NK-92 treated with Interleukin-12 subunit alpha and Interleukin-12 subunit beta, amount 100 ng/mL, for 24 hours (cell line): ENCODE measurements at places on chromosomes 2 and 18.
A peak's percentile ranks its signal among the peaks of the same experiment; 100 is the strongest.

GRCh38 chr2:149315461-149315860 lies 14.9 kb upstream of the LYPD6 start:
- no peak for DNase-seq

DNA sequence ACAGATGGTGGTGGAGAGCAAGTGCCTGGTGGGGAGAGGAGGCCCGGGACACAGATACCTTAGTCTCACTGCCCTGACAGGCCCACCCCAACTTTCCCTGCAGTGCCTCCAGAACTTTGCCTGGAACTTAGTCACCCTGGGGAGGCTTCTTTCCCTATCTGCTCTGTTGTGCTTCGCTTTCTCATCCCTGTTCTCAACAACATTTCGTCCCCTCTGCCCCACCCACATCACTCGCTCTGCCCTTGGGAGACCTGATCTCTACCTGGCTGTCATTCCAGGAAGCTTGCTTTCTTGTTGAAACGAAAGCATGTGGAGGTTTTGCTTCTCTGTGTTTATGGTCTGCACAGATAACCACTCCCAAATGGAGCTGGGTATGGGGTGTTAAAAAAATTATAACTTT lies 93.8 kb downstream of the PRKCE start:
- no peak for DNase-seq

- no peak for DNase-seq
Measured at GRCh38 chr18:33697498-33697897, 119.5 kb downstream of the ASXL3 start.

DNA sequence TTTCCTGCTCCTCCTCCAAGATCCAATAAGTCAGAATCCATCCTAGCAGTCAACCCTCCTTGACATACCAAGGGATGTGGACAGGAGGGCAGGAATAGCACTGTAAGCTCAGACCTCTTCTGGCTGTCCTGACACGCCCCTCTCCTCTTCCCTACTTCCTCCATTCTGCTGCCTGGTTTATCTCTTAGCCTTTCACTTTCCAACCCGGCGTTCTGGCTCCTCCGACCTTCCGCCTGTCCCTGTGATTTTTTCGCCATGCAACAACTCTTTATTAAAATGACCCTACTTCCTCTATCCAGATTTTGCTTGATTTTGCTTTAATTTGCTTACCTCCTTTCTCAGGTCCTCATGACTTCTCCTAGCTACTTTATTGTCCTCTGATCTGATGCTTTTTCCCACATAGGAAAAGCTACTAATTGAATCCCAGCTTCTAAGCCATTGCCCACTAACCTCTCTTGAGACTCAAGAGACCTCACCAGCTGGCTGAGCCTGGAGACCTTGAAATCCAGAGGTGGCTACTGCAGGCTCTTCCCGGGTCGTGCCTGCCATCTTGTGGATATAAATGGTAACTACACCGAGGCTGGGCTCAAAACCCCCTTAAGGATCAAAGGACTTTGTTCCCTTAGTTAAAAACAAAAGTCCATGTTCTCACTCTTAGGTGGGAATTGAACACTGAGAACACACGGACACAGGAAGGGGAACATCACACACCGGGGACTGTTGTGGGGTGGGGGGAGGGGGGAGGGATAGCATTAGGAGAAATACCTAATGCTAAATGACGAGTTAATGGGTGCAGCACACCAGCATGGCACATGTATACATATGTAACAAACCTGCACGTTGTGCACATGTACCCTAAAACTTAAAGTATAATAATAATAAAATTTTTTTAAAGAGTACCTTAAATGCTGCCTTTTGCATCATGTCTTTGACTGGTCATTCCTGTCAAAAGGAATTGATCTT lies 139.4 kb downstream of the AKAIN1 start:
- no peak for DNase-seq

GRCh38 chr18:49731421-49731841 lies 81.9 kb downstream of the ACAA2 start:
- no peak for DNase-seq

DNA sequence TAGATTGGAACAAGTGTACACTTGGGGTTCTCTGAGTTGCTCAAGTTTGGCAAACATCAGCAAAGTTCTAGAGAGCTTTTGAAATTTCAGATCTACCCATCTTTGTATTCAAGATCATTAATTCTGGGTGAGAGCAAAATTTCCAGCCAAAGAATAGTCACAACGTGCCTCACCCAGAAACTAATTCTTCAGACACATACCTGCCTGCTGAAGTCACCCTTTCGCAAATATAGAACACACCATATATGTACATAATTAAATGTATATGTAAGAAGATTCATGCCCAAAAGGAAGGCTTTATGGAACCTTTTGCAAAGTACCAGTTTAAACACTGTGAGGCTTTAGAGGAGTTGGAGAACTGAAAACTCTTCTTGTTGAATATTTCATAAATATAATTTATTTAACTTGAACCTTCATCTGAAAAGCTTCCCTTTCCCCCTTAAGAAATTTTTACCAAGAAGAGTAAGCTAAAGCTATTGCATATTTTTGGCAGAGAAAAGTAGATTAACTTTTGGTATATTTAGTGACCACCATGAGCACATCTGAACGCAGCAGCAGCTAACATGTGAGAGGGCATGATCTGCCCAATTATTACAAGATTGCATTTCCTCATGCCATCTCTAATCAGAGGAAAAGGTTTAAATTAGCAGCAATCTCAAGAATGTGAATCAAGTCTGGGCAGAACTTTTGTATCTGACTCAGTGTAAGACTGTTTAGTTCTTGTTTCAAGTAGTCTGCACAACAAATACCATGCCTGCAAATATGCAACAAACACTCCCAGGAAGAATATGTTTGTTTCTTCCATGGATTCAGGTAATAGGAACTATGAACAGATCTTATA lies 8.2 kb downstream of the RND3 start:
- no peak for DNase-seq

DNA sequence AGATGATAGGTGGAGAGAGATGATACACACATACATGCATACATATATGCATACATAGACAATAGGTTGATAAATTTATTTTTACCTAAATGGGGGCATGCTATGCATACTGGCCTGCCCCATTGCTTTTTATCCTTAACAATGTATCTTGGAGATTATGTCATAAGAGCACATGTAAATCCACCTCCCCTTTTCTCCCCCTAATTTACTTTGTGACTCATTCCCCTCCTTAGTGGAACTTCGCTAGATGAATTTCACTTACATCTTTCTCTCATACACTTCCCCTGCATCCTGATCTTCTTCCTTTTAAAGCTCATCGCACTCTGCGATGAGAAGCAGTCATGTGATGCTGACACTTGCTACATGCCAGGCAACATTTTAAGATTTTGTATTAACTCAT lies 223.6 kb downstream of the C1D start:
- DNase-seq: no peak

GRCh38 chr2:101690547-101691152 lies 6.9 kb upstream of the MAP4K4 start:
- DNase-seq: no peak

GRCh38 chr2:5563411-5563810 lies 128.8 kb upstream of the SOX11 start:
- no peak for DNase-seq

- DNase-seq: no peak
Measured at GRCh38 chr2:191434072-191434471, 188.9 kb downstream of the MYO1B start.

DNA sequence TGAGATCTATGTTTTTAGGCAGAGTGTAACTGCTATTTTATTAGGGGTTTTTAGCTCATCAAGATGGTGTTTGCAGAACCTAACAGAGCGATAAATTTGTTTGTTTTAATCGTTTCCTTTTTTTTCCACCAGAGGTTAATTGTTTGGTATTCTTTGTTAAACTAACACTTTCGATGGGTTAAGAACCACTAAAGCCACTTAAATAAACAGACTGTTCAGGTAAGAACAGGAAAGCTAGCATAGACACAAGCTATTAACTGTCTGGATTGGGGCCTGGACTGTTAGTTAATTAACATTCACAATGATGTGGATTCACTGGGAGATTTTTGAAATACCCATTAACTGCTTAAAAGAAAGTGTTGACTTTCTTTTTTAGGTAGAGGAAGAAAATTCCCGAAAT lies 209.0 kb upstream of the COPS8 start:
- no peak for DNase-seq

DNA sequence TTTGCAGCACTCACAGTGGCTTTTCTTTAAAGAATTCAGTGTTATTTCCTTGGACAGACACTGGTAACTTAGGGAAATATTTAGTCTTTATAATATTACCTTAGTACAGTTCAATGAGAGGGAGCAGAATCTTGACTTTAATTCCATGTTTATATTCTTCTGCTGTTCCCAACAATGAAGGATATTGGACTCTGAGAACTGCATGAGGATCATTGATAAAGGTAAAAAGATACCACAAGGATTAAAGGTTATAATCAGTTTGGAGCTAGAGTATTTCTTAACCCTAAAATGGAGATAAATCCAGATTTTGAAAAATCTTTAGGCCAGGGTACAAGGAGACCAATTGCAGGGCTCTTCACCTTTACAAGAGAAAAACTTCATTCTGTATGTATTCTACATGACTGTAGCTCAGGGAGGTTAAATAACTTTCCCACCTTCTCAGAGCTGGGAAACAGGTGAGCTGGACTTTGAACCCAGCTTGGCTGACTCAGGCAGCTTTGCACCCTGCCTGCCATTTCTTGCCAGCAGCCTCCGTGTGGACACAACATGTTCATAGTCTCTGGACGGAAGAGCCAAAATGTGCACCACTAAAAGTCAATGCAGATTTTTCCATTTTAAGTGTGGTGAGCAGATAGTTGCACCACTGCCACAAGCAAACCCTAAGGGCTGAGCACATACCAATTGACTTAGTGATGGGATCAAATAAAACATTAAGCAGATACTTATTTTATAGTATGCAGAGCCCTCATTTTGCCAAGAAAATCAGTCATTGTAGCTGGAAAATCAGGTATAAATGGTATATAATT lies 26.7 kb downstream of the UPP2 start:
- no peak for DNase-seq

- DNase-seq: no peak
Measured at GRCh38 chr18:75548353-75548905, 120.9 kb upstream of the SMIM21 start.

- DNase-seq: no peak
Measured at GRCh38 chr18:53861185-53861584, 363.3 kb downstream of the MBD2 start.

- no peak for DNase-seq
Measured at GRCh38 chr2:128638341-128639119, 319.9 kb upstream of the HS6ST1 start.

GRCh38 chr2:181715033-181715630 lies 34.8 kb upstream of the NEUROD1 start:
- peak; percentile 26 for DNase-seq

- no peak for DNase-seq
Measured at GRCh38 chr18:71442731-71443141, 1101.4 kb downstream of the CBLN2 start.

DNA sequence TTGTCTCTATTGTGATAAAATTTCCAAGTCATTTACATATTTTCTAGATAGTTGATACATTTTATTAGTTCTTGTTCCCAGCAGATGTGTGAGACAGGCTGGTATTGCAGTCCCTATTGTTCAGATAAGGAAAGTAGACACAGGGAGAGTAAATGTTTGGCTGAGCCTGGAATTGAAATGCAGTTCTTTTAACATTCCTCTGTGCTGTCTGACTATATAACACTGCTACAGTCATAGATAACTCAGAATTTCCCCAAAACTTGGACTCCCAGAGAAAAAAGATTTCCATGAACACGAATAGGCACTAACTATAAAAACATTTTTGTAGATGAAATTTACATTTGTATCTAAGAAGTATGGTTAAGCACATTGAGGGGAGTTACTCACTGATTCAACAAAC lies 71.4 kb downstream of the PLCL1 start:
- DNase-seq: no peak

- no peak for DNase-seq
Measured at GRCh38 chr2:121128741-121129659, 156.0 kb downstream of the TFCP2L1 start.

GRCh38 chr2:203737360-203737759 lies 30.9 kb downstream of the CD28 start:
- DNase-seq: no peak

DNA sequence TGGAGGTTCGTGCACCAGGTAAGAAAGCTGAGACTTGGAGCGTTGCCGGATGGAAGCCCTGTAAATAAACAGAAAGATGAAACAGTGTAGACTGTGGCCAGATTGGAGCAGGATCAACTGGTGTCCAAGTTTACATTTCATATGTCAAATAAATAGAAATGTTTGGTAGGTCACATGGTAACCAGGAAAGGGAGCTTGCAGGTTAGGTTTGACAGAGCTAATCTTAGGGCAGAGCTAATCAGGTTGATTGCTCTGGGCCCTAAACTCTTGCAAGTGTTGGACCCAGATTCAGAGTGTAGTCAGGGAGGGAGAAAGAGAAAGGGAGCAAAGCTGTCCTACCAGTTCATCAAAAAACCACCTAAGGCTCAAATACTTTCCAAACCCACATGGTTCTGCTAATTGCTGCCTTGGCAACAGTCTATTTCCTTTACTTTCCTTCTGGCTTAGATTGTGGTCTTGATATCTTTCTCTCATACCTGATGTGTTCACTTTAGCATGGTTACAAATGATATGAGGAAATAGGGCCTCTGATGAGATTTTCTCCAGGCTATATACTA lies 63.2 kb downstream of the G6PC2 start:
- no peak for DNase-seq

DNA sequence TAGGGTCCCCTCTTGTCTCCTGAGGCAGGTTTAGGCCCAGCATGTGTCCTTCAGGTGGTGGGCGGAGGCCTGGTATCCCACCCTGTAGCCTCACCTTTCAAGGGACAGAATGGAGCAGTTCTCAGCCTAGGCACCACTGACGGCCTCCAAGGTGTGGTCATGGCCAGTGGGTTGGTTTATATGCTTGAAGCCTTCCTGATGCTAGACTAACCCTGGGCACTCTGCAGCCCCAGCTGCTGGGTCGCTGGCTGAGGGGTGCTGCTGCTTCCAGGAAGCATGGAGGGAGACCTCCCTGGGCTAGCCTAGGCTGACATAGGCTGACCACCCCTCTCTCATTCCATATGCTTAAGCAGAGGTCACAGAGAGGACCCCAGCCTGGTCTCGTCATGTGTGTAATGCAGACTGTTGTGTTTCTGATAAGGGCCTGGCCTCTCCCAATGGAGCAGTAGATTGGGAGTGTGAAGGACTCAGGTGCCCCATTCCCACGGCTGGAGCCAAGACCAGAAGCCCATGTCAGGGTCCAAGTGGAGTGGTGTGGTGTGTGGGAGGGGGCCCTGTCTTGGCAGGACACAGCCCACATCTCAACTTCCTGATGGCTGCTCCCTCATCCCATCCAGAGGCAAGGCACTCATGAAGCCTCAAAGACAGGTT lies 206.6 kb downstream of the DYSF start:
- DNase-seq: no peak

DNA sequence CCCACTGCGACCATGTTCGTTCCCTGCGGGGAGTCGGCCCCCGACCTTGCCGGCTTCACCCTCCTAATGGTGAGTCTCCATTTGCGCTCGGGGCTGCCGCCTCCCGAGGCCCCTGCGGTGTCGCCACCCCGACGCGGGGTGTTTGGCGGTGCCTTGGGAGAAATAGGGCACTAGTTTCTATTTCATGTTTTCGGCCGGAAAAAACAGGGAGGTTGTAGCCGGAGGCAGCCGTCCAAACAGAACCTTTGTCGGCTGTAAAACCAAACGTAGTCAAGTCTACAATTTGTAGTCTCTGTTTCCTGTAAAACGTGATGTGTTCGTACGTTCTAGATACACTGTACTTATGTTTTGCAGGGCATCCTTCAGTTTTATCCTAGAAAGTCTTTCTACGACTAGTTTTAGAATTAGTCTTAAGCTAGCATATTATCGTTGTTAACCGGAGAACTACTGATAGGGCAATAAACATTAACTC lies 290 bp downstream of the PSMG2 start:
- no peak for DNase-seq
